ENCODE measurements at places on chromosomes 5 and 9.
A peak's percentile ranks its signal among the peaks of the same experiment; 100 is the strongest.

- no peak for DNase-seq
- H3K4me3 ChIP-seq: no peak overlapping the region
- H3K4me1 ChIP-seq: no peaks in the 10 kb centered on the region
- H3K27me3 ChIP-seq: no peaks in the 10 kb centered on the region
These were observed 28.8 kb upstream of the SCAMP1 start for GRCh38 chr5:78331523-78332080.

- H3K27ac ChIP-seq: peak overlapping the region; percentile 92
- peaks cover 17% of the 10 kb centered on the region for H3K4me1 ChIP-seq
- H3K4me3 ChIP-seq: peak overlapping the region; percentile 93
- H3K27me3 ChIP-seq: no peaks in the 10 kb centered on the region
- no peaks in the 10 kb centered on the region for H3K36me3 ChIP-seq
- DNase-seq: no peak
These were observed 474 bp downstream of the HMGCR start for GRCh38 chr5:75337366-75338021.

GRCh38 chr5:132840896-132841295 lies 10.4 kb upstream of the SHROOM1 start:
- H3K4me1 ChIP-seq: peaks cover 23% of the 10 kb centered on the region
- no peaks in the 10 kb centered on the region for H3K27me3 ChIP-seq

GRCh38 chr9:105389796-105390195 lies 58.0 kb upstream of the FSD1L start:
- no peak overlapping the region for H3K27ac ChIP-seq
- H3K36me3 ChIP-seq: peaks cover 8% of the 10 kb centered on the region
- H3K27me3 ChIP-seq: no peaks in the 10 kb centered on the region
- no peak for DNase-seq
- no peak overlapping the region for H3K4me3 ChIP-seq
- H3K4me1 ChIP-seq: no peaks in the 10 kb centered on the region

DNA sequence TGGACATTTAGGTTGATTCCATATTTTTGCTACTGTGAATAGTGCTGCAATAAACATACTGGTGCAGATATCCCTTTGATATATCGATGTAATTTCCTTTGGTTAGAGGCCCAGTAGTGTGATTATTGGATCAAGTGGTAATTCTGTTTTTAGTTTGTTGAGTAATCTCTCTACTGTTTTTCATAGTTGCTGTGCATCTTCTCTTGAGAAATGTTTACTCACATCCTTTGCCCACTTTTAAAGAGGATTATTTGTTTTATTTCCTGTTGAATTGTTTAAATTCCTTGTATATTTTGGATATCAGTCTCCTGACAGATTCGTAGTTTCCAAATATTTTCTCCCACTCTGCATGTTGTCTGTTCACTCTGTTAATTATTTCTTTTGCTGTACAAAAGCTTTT lies 352.6 kb upstream of the TARS1 start:
- no peaks in the 10 kb centered on the region for H3K36me3 ChIP-seq
- H3K4me3 ChIP-seq: no peak overlapping the region
- H3K4me1 ChIP-seq: no peaks in the 10 kb centered on the region
- DNase-seq: no peak

- H3K4me3 ChIP-seq: no peak overlapping the region
- no peaks in the 10 kb centered on the region for H3K27me3 ChIP-seq
- no peaks in the 10 kb centered on the region for H3K4me1 ChIP-seq
- DNase-seq: no peak
- H3K36me3 ChIP-seq: no peaks in the 10 kb centered on the region
These were observed 146.8 kb upstream of the FBXL17 start for GRCh38 chr5:108528655-108529054.

GRCh38 chr5:171493646-171494393 lies 74.4 kb downstream of the FGF18 start:
- H3K4me3 ChIP-seq: no peak overlapping the region
- H3K36me3 ChIP-seq: no peaks in the 10 kb centered on the region
- peaks cover 9% of the 10 kb centered on the region for H3K4me1 ChIP-seq
- DNase-seq: no peak

DNA sequence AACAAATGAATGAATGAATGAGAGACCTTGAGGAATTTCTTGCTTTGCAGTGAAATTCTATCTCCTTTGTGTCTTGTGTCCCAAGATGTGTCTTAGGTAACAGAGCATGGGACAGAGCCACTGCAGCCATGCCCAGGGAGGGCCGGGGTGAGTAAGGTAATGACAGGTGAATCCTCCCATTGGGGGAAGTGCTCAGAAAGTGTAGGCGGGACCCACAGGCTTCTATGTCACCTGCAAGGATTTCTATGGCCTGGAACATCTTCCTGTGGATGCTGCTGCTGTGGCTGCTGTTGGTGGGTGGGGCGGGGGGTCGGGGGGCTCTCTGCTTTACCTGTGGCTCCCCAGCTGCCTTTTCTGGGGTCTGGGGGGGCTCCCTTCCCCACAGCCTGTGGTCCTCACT lies 133.6 kb upstream of the IER5L start:
- no peaks in the 10 kb centered on the region for H3K27me3 ChIP-seq
- peaks cover 13% of the 10 kb centered on the region for H3K4me1 ChIP-seq
- no peak overlapping the region for H3K4me3 ChIP-seq
- no peaks in the 10 kb centered on the region for H3K36me3 ChIP-seq
- DNase-seq: peak; percentile 6

GRCh38 chr9:113471566-113471965 lies 8.0 kb downstream of the RGS3 start:
- no peak overlapping the region for H3K27ac ChIP-seq
- H3K27me3 ChIP-seq: no peaks in the 10 kb centered on the region
- no peaks in the 10 kb centered on the region for H3K4me1 ChIP-seq
- DNase-seq: no peak
- no peaks in the 10 kb centered on the region for H3K36me3 ChIP-seq

GRCh38 chr5:53480416-53481158 lies at the start of gene FST:
Gene FST, plus strand, starts transcription at chr5:53480629. Its CDS starts 163 bp downstream, at chr5:53480792.
- peak; percentile 44 for DNase-seq
- H3K27ac ChIP-seq: peak within 1 kb of the TSS; percentile 66
- no peaks in the 10 kb centered on the region for H3K27me3 ChIP-seq
- peak within 1 kb of the TSS; percentile 78 for H3K4me3 ChIP-seq
- no peaks in the 10 kb centered on the region for H3K36me3 ChIP-seq

GRCh38 chr5:139696167-139696893 lies 48.2 kb downstream of the CXXC5 start:
- DNase-seq: no peak
- peak overlapping the region; percentile 56 for H3K4me3 ChIP-seq
- H3K27ac ChIP-seq: peak overlapping the region; percentile 85
- H3K36me3 ChIP-seq: no peaks in the 10 kb centered on the region
- peaks cover 32% of the 10 kb centered on the region for H3K4me1 ChIP-seq

DNA sequence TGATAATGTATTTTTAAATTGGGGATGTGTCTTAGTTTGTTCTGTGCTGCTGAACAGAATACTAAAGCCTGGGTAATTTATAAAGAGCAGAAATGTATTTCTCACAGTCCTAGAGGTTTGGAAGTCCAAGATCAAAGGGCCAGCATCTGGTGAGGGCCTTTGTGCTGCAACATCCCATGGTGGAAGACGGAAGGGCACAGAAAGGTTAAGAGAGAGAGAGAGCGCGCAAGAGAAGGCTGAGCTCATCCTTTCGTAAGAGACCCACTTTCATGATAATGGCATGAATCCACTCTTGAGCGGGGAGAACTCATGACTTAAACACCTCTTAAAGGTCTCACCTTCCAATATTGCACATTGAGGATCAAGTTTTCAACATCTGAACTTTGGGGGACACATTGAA lies 79.1 kb upstream of the GOLM1 start:
- H3K4me1 ChIP-seq: no peaks in the 10 kb centered on the region
- H3K27me3 ChIP-seq: no peaks in the 10 kb centered on the region
- no peak overlapping the region for H3K4me3 ChIP-seq
- no peak overlapping the region for H3K27ac ChIP-seq
- no peaks in the 10 kb centered on the region for H3K36me3 ChIP-seq

DNA sequence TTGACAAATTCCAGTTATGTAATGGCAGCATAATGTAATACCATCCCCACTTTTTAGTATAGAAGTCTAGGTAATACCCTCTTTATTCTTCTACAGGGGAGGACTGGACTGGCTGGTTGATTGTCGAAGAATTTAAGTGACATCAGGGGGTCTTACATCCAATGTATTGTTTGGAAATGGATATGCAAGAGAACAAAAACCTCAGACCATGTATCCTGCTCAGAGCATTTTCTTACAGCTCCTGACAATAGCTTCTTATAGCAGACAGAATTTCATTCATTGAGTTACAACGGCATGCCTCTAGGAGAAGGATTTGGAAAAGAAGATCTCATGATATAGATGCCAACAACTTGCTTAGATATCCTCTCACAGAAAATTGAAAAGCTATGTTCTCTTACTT lies 2032.3 kb downstream of the EFNA5 start:
- no peaks in the 10 kb centered on the region for H3K36me3 ChIP-seq
- H3K27ac ChIP-seq: no peak overlapping the region
- DNase-seq: no peak
- H3K4me3 ChIP-seq: no peak overlapping the region

DNA sequence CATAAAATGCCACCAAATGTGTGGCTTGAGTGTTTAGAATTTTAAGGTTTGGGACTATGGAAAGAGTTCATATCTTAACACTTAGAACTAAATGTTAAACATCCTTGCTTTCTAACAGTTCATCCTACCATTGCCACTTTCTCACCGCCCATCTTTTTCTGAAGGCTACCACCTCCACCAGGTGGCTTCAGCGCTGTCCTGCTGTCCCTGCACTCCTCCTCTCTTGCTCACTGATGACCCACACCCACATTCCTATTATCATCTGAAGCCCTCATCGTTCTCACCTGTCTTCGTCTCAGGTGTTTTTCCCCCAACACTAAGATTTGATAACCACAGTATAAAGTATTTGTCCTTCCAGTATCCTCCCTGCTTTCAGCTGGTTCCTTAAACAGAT lies 7.4 kb downstream of the MEGF10 start:
- no peak overlapping the region for H3K27ac ChIP-seq
- H3K36me3 ChIP-seq: no peaks in the 10 kb centered on the region
- DNase-seq: no peak
- H3K4me3 ChIP-seq: no peak overlapping the region
- H3K27me3 ChIP-seq: peaks cover 10% of the 10 kb centered on the region

- no peaks in the 10 kb centered on the region for H3K36me3 ChIP-seq
- H3K4me3 ChIP-seq: no peak overlapping the region
- no peaks in the 10 kb centered on the region for H3K27me3 ChIP-seq
- no peak for DNase-seq
These were observed 49.7 kb downstream of the ACTBL2 start for GRCh38 chr5:57432876-57433275.

DNA sequence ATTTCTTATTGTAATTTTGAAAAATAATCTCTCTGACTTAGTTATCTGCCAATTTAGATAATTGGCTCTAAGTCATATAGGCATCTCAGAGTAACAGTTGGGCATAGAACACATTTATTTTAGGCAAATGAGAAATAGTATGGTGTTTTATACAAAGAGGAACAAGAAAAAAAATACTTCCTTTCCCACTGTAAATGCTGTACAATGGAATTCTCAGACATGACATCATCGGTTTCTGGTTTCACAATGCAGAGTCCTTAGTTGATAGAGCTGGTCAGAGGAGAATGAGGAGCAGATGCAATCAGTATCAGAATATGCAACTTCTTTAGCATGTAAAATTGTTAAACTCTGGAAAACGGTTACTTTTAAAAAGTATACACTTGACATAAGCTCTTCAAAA lies 49.4 kb downstream of the PLK2 start:
- H3K27me3 ChIP-seq: no peaks in the 10 kb centered on the region
- H3K27ac ChIP-seq: no peak overlapping the region
- no peaks in the 10 kb centered on the region for H3K4me1 ChIP-seq
- no peak overlapping the region for H3K4me3 ChIP-seq

GRCh38 chr9:112439825-112440224 lies 46.8 kb upstream of the KIAA1958 start:
- no peaks in the 10 kb centered on the region for H3K27me3 ChIP-seq
- peaks cover 26% of the 10 kb centered on the region for H3K36me3 ChIP-seq
- no peak overlapping the region for H3K4me3 ChIP-seq

DNA sequence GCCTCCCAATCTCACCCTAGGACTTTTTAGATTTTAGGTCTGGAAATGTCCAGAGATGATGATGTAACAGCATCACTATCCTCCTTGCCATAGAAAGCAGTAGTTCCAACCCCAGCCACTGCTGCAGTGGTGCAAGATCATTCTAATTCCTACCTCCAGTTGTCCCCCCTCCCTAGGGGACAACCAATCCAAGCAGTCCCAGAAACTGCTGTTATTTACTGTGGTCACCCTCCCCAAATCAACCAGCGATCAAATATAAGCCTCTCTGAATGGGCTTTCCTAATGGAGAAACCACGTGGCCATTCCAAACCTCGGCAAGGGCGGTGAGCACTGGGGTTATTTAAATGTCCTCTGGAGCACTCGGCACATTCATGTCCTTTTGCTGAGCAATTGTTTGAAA lies 159.8 kb downstream of the SLF1 start:
- H3K36me3 ChIP-seq: no peaks in the 10 kb centered on the region
- H3K27ac ChIP-seq: no peak overlapping the region
- no peaks in the 10 kb centered on the region for H3K4me1 ChIP-seq
- DNase-seq: no peak
- H3K4me3 ChIP-seq: no peak overlapping the region
- H3K27me3 ChIP-seq: no peaks in the 10 kb centered on the region

DNA sequence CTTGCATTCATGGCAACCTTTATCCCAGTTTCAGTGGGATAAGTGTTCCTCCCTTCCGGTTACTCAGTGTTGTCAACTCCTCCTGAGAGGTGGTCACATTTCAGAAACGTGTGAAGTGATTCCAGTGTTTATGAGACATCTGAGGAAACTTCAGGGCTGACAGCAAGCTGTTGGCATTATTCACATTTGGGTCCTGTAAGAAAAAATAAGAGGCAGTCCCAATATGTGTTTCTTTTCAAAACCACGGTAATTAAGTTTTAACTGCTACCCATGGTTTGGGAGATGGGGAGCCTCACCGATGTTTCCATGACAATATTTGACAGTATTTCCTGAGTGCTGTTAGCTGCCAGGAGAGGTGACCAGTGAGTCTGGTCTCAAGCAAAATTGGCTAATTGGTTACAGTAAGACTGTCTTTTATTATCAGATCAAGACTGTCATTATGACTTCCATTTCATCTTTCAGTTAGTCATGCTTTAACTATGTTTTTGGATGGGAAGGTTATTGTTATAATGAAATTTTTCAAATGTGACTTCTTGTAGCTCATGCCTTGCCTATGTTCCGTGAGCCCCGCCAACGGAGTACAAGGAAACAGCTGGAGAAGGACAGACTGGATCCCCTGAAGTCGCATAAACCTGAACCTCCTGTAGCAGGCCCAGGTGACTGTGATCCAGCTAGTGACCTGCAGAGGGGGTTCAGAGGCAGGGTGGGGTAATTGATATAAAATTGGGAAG lies 115.3 kb downstream of the GDNF start:
- H3K27ac ChIP-seq: no peak overlapping the region
- no peaks in the 10 kb centered on the region for H3K27me3 ChIP-seq
- no peak for DNase-seq
- H3K36me3 ChIP-seq: peaks cover 49% of the 10 kb centered on the region
- H3K4me3 ChIP-seq: no peak overlapping the region

GRCh38 chr5:75509546-75509945 lies 1.9 kb downstream of the CERT1 start:
- no peak overlapping the region for H3K27ac ChIP-seq
- H3K4me3 ChIP-seq: peak overlapping the region; percentile 77
- H3K27me3 ChIP-seq: no peaks in the 10 kb centered on the region
- H3K36me3 ChIP-seq: peaks cover 9% of the 10 kb centered on the region

- H3K4me1 ChIP-seq: no peaks in the 10 kb centered on the region
- H3K27ac ChIP-seq: no peak overlapping the region
- H3K36me3 ChIP-seq: no peaks in the 10 kb centered on the region
- no peak for DNase-seq
- H3K4me3 ChIP-seq: no peak overlapping the region
These were observed 70.7 kb upstream of the RAPGEF1 start for GRCh38 chr9:131810351-131811170.

- no peak for DNase-seq
- peak overlapping the region; percentile 18 for H3K27ac ChIP-seq
- no peaks in the 10 kb centered on the region for H3K36me3 ChIP-seq
- no peaks in the 10 kb centered on the region for H3K27me3 ChIP-seq
- no peak overlapping the region for H3K4me3 ChIP-seq
- H3K4me1 ChIP-seq: no peaks in the 10 kb centered on the region
These were observed 53.6 kb upstream of the RANBP6 start for GRCh38 chr9:6068983-6069382.
